ENCODE measurements at places on chromosomes 1 and 21.

GRCh38 chr1:230167419-230167852 is 100.4 kb downstream of the GALNT2 start:
- peak; percentile 35 for DNase-seq

- DNase-seq, result no peak
These were observed 9.7 kb upstream of the KLF17 start for GRCh38 chr1:44108971-44109370.

GRCh38 chr1:227152525-227152924 is 165.8 kb downstream of the CDC42BPA start:
- DNase-seq, result no peak

GRCh38 chr1:93591676-93592550 is 89.7 kb downstream of the BCAR3 start:
- DNase-seq, result peak; percentile 85

DNA sequence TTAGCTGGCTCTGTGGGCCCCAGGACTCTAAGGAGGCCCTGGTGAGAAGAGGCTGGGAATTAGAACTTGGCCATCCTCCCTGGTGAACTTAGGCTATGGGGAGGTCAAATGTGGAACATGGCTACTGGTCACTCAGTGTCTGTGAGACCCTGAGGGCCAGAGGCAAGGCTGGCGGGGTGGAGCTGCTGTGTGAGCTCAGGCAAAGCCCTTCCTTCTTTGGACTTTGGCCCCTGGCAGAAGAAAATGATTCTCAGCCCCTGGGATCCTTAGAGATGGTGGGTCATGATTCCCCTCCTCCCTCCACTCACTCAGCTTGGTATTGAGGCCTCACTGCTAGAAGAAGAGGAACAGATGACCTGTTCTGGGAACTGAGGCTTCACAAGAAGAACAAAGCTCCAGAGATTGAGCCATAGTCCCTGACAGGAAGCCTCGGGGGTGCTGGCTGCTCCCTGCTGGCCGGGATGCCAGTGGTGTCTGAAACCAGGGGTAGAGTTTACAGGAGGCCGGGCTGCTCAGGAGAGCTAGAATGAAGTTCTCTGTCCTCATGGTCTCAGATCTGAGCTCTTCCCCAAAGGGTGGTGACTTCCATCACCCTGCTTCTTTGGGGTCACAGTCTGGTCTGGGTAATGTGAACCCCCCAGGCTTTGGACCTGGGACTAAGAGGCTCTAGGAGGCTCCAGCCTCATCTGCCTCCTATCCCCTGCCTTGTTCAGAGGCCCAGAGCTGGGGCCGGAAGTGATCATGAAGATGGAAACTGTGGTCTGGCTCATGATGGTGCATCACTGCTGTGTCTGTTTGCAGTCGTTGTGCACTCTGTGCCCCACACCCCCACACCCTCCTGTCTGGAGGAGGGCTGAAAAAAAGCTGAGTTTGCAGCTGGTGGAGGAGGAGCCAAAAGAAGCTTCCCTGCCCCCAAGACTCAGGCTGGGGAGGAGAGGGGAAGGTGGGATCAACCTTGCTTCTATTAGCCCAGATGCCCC is 905 bp downstream of the BTBD19 start:
- peak; percentile 29 for DNase-seq

DNA sequence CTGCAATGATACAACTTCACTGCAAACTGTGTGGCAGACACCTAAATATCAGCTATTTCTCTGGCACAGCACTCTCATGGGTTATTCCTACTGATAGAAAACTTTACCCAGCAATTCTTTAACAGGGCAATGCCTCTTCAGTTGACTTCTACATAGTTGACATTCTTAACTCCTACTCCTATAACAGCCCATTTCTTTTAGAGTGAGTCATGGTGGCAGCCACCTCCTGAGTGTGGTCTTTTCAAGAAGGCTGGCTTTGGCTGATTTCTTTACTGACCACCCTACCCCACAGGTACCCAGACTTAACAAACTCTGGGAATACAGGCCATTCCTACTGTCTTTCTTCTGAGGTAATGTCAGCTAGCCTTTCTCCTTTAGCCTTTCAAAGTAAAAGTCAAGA is 805.8 kb upstream of the ADGRL2 start:
- DNase-seq, result peak; percentile 75

Measured in kidney glomerular epithelial cell (primary cell).